A673 (cell line): ENCODE measurements at places on chromosomes 5 and 9. TPM values are rescaled to one million over a fixed set of nuclear protein-coding genes. Genes with fewer than 3 reads are reported as not detected.

Gene CSF1R
- total RNA-seq: not detected in 2 replicates

Gene CKMT2
- total RNA-seq: not detected in 2 replicates

Gene TMEM215
- not detected in 2 replicates for total RNA-seq

Gene HK3
- total RNA-seq: 0.15 and 0.84 TPM in 2 replicates

Gene DNAJA1
- total RNA-seq: 296 and 373 TPM in 2 replicates

Gene SLC46A2
- total RNA-seq: not detected in 2 replicates

Gene RASEF
- total RNA-seq: 0.09 TPM in 1 of 2 replicates, not detected in the other

Gene SLC34A1
- total RNA-seq: not detected in 2 replicates

Gene RASGEF1C
- total RNA-seq: not detected in 2 replicates

Gene ENC1
- 6.3 and 7.9 TPM in 2 replicates for total RNA-seq

Gene FCN2
- total RNA-seq: not detected in 2 replicates

Gene CXCL14
- total RNA-seq: 0.17 TPM in 1 of 2 replicates, not detected in the other

Gene PAPPA
- total RNA-seq: 44.0 and 47.4 TPM in 2 replicates

Gene TRIM7
- total RNA-seq: 0.96 TPM in 1 of 2 replicates, not detected in the other

Gene LRRC19
- total RNA-seq: not detected in 2 replicates

Gene ABO
- not detected in 2 replicates for total RNA-seq

Gene GABRB2
- 0.04 TPM in 1 of 2 replicates, not detected in the other for total RNA-seq

Gene MEIKIN
- not detected in 2 replicates for total RNA-seq

Gene HRH2
- 0.09 TPM in 1 of 2 replicates, not detected in the other for total RNA-seq

Gene RAD23B
- 146 and 151 TPM in 2 replicates for total RNA-seq
